Stimulated activated naive CD8-positive, alpha-beta T cell treated with anti-CD3 and anti-CD28 coated beads, Interleukin-15, Interleukin-2, amounts not matched to agents 100 U/mL and 50 U/mL, for 24 hours (primary cell): ENCODE measurements at places on chromosomes 1 and 21.
A peak's percentile ranks its signal among the peaks of the same experiment; 100 is the strongest.

DNA sequence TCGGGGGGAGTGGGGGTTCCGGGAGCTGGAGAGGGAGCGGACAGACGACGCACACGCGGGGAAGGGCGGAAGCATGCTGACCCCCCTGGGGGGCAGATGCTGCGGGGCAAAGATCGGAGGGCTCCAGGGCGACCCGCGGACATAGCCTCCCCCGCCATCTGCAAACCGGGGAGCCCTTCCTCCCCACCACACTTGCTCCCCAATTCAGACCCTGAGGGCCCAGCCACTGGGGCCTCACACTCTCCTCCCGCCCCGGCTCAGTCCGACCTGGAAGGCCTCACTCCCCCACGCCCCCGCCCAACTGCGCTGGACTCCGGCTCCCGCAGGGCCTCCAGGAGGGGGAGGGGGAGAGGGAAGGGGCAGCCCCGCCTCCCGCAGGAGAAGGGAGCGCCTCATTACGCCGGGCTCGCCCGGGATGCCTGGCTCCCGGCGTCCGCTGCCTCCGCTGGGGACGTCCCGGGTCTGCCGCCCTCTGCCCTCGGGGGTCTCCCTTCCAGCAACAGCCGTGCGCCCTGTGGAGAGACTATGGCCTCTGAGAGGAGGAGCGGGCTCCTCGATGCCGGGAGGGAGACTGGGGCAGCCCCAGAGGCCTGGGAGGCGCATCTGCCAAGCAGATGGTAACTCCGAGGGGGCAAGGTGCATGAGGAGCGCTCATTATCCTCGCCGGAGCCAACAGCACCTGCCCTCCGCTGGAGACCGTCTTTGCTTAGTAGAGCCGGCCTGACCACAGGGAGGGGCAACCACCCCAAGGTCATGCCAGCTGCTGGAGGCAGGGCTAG, 636 bp upstream of the CAMK2N1 start:
- no peak for DNase-seq

DNA sequence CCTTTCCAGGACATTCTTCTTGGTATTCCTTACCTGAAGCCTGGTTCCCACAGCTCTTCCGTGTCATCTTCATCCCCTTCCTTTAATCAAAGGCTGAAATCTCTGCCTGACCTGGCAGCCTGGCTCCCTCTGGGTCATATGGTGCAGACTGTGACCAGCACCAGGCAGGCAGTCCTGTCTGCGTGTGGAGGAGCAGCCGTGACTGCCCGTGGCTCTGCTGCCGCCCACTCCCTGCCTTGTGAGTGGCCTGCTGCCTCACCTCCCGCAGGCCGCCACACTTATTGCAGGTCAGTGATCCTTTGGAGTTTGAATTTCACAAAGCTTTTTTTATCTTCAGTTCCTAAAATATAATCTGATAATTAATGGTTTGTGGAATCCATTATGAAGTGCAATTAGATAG, 36.2 kb upstream of the EPHA8 start:
- no peak for DNase-seq

GRCh38 chr1:94590203-94591137, 48.9 kb upstream of the F3 start:
- DNase-seq: no peak

DNA sequence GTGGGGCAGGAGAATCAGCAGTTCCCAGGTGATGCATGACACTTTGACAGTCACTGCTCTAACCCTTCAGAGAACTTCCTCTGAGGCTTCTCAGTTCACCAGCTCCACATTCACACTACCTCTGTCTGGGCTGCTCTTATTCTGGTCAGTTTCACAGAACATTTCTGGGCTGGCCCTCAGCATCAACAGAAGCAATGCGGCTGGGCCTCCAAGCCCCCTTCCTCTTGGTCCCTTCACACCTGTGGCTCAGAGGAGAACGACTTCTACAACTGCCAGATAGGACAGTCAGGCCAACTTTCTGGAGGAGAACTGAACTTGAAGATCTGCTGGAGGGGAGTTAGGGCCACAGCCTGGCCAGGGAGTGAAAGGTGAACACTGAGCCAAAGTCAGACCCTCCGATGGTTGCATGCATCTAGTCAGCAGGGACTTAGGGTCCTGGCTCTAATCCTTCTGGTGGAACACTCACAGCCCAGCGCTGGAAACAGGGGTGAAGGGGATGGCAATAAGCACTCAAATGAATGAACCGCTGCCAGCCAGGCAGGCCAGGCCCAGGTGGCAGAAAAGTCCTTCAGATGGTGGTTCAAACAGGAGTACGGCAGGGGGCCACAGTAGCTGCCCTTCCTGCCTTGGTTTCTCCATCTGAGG, 274.1 kb downstream of the FOXD2 start:
- no peak for DNase-seq

DNA sequence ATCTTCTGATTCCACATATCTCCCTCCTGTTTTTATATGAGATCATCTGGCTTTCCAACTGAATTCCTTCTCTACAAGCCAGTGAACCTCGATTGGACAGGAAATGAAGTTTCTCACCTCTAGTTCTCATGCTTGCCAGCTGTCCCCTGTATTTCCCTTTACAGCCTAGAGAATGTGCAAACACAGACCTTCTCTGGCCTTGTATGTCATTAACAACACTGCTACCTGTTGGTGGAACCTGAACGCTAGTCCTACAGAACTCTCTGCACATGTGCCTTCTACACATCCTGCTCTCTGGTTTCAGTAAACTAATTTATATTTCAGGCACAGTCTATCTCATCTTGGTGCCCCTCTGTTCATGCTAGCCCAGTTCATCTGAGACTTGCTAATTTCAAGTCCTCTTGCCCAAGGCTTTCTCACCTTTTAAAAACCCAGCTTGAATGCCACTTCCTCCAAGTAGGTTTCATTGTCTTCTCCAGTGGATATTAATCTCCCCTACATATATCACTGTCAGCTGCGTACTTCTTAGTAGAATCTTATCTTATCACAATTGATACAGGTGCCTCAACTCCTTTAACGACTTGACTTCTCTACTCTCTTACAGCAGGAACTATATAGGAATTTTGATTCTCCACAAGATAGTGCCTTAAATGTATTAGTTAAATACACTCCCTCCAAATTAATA, 549.9 kb downstream of the PLPP3 start:
- no peak for DNase-seq

DNA sequence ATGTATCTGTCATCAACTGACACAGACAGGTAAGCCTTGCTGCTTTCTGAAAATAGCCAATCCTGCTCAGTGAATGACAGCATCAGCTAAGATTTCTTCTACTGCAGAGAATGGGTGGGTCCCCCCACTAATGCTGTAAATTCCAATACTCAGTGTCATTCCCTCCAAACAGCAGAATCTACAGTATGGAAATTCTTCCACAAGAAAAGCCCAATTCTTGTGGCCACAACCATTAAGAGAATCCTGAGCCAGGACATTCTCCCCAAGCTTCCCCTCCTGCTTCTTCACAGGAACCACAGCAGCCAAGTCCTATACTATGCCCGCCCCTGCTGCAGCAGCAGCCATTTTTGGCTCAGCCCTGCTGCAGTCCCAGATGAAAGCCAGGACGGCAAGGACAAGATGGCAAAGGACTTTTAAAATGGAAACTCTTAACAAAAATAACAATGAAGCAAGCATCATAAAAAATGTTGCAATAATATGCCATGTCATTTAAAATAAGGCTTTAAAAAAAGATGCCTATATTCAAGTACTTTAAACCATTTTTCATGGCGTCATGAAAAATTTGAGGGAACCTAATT, 26.8 kb downstream of the EIF4G3 start:
- DNase-seq: no peak

GRCh38 chr1:15966081-15966955, 9.6 kb downstream of the ZBTB17 start:
- peak; percentile 81 for DNase-seq
